ENCODE measurements at places on chromosomes 2 and 18.

GRCh38 chr2:1837022-1837421 lies 92.7 kb upstream of the PXDN start:
- DNase-seq = no peak

GRCh38 chr2:234689911-234690379 lies 193.1 kb upstream of the ARL4C start:
- DNase-seq = no peak

- no peak for DNase-seq
Observed at GRCh38 chr18:26719896-26720295, 145.6 kb downstream of the AQP4 start.

GRCh38 chr18:56267334-56267733 lies 371.1 kb downstream of the TXNL1 start:
- no peak for DNase-seq

DNA sequence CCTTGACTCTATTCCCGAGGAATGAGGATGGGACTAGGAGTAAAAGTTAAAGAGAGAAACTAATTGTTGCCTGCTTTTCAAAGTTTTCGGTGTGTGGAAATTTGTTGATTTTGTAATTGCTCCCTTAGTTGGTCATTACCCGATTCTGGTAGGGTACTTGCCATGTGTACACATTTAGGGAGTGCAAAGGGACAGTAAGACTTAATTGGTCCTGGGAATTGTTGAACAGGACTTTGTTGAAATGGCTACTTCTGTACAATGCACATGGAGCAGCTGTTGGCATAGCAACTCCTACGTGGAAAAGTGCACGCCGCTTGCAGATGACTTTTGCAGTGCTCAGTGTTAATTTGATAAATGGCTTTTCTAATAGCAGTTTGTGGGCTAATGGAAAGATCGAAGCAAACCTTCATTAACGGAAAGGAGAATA lies 22.9 kb downstream of the EPAS1 start:
- DNase-seq = no peak
